ENCODE measurements at places on chromosomes 5 and 9.

GRCh38 chr5:52725065-52725746, 62.5 kb upstream of the ITGA1 start:
- DNase-seq, result peak; percentile 68

DNA sequence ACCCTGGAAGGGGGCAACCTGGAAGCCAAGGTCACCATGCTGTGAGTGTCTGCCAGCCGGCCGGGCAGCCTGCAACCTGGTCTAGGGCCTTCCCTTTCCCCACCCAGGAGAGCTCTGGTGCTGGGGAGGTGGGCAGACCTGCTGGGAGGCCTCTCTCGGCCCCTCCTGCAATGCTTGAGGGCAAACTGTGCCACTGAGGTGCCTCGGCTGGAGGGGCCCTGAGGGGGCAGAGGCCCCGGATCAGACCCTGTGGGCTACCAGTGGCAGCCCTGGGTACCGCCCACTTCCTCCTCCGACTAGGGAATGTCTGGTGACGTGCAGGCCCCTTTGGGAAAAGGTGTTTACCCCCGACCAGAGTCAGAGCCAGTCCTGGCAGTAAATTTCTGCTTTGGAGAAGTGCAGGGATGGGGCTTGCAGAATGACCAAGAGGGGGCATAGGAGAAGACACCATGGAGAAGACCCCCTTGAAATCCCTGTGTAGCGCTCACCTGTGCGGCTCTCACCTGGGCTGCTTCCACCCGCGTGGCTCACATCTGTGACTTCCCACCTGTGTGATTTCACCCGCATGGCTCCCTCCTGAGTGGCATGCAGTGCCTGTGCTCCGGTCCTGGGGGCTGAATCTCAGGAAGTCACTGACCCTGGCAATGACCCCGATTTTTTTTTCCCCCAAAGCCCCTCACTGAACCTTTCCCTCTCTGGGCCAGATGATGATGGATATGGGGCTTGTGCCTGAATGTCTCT, 1.1 kb downstream of the LCN1 start:
- DNase-seq, result no peak

DNA sequence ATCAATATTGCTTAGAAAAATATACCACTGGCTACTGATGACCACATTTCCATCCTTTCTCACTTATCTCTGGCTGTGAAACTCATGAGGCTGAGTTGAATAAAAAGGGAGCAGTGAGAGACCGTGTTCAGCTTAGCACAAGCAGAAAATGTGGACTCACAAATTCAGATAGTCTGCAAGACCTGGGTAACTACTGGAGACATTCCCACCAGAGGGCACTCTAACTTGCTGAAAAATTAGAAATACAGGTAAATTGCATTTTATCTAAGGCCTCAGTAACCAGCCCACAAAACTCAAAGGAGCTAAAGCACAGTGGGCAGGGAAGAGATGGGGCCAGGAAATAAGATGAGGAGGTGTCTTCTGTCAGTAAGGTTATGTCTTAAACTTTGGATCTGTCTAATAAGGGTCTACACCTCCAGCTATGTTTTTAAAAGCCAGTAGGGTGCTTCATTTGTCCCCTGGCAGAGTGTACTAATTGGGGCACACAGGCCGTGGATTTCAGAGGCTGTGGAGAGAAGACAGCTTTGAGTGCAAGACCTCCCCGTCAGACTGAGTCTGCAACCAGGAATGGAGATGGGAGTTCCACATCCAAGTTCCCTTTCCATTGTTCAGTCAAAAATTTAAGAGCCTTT, 8.7 kb upstream of the NDUFB6 start:
- peak; percentile 67 for DNase-seq

- DNase-seq, result no peak
Measured at GRCh38 chr5:156476678-156477077, 149.7 kb downstream of the SGCD start.

DNA sequence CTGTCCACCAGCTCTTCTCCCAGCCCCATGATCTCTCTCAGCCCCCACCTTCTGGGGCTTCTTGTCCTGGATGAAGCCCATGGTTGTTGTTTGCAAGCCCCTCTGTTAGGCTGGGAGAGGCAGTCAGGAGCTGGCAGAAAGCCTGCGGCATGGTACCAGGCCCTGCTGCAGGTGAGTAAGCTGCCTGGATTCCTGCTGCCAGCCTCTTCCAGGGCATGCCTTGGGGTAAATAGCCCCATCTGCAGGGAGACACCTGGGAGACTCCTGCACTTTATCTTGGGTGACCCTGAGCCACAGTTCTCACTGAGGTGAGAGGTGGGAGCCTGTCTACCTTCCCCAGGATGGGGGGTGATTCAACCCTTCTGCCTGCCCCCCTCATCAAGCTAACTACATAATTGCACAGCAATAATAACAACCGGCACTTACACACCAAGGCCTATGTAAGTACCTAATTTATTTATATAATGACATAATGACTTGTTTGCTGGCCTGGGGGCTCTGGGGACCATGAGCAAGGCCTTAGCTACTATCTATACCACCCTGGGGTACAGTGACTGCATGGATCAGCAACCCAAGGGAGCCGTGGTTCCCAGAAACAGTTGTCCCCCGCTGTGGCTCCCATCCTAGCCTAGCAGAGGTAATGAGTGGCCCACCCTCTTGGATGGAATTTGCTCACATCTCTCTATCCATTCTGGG, 116.0 kb downstream of the PSD2 start:
- DNase-seq, result no peak

DNA sequence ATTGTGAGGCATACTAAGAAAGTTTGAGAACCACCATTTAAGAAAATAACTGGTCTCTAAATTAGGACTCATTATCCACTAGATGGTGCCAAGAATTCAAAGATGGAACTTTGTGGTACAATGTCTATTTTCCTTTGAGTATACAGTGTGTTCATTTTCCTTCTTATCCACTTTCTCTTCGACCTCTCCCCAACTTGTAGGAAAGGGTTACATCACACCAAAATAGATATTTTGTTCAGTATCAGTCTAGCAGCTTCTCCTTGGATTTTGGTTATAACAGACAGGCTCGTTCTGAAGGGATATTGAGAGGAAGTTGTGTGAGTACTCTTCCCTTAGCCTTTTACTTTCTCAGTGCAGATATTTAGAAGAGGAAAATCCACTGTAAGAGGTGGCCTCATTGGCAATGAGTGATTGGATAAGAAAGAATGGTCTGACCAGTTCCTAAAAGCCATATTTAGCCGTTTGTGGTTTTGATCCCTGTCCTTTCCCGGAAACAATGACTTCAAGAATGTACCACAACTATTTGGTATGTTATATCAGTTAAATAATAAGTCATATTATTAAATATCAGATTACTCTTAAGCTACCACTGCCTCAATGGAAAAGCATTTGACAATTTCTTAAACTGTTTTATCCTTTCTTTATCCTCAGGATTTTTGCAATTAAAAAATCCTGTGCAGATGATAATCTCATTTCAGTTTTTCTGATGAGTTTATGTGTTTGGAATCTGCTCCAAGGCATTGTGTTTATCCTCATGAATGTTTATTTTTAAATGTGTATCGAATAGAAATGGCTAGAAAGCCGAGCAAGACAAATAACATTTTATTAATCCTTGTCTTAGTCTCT, 69.0 kb upstream of the GRAMD2B start:
- DNase-seq, result peak; percentile 97

- DNase-seq, result no peak
Measured at GRCh38 chr5:158802941-158803341, 296.8 kb downstream of the EBF1 start.

GRCh38 chr9:89278997-89279739, 31.8 kb upstream of the CKS2 start:
- DNase-seq, result peak; percentile 68

GRCh38 chr9:3348169-3348568, 177.6 kb downstream of the RFX3 start:
- no peak for DNase-seq

GRCh38 chr5:172664681-172665541, 23.8 kb downstream of the NEURL1B start:
- no peak for DNase-seq

DNA sequence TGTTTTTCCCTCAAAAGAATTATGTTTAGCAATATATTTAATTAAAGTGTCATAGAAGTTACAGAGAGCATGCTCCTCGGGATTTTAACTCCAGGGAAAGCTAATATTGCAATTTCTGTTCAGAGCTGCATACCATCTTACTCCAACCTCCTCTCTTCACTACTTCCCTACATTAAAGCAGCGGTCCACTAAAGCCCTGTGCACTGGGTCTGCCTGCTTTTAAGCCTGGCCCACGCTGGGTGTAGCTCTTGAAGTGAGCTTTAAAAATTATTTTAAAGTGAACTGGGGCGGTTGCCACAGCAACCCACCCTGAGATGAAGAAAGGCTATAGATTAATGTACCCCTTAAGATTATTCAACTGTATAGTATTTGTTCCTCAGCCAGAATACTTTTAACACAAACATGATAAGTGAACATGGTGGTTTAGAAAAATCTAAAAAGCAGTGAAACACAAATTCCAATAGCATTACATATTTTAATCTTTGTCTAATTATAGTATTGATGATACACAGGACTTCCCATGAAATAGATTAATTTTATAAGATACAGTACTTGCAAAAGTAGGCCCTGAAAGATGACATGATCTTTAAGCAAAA, 3.9 kb upstream of the MEF2C start:
- DNase-seq, result no peak

- DNase-seq, result no peak
Measured at GRCh38 chr9:133739408-133740280, 1.5 kb upstream of the SARDH start.

- DNase-seq, result peak; percentile 77
Measured at GRCh38 chr9:36781533-36781932, 208.8 kb downstream of the MELK start.

DNA sequence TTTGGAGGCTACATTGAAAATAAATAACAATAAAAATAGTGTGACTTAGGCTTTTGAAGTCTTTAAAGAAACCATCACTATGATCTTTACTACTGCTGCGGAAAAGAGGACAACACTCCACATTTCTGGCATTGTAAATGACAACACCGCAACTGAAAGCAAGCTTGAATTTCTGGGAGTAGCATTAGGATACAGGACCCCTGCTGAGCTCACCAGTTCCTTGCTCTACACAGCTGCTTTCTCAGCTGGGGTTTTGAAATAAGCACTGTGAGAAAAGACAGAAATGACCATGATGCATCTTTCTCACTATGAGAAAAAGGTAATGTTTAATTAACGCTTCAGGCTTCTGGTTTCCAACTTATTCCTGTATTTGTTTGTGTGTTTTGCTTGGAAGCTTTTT, 168.0 kb downstream of the TAF11L14 start:
- no peak for DNase-seq

DNA sequence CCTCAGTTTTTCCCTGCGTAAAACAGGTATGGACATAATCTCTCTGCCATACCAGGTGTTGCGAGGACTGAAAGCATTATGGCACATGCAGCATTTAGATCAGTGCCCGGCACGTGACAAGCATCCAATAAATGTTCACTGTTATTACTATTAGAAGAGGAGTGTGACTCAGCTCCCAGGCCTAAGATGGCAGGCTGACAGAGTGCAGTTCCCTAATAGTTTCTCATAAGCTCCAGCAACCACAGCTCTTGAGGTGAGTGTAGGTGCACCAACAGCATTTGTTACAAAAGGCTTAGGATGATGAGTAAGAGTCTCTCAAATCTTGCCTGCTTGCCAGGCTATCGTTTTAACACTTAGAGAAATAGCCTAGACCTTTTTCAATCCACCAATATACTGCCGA, 28.9 kb upstream of the GLIS3 start:
- DNase-seq, result peak; percentile 90

GRCh38 chr9:84879631-84880030, 210.1 kb downstream of the NTRK2 start:
- no peak for DNase-seq

GRCh38 chr5:107199756-107200155, 471.0 kb downstream of the EFNA5 start:
- DNase-seq, result no peak

DNA sequence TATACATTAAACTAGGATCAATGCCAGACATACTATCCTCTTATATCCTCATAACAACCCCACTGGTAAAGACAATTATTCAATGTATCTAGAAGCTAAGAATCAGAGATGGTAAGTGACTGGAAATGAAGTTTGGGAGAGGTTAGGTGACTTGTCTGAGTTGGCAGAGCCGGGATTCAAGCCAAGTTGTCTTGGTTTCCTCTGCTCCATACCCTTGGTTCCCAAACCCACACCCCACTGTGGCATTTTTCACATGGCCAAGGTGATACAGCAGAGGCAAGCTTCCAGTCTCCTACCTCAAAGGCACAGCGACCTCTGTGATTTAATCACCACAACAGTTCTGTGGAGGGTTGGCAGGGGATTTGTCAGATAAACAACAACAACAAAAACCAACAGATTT, 34.7 kb upstream of the ADRB2 start:
- peak; percentile 89 for DNase-seq

DNA sequence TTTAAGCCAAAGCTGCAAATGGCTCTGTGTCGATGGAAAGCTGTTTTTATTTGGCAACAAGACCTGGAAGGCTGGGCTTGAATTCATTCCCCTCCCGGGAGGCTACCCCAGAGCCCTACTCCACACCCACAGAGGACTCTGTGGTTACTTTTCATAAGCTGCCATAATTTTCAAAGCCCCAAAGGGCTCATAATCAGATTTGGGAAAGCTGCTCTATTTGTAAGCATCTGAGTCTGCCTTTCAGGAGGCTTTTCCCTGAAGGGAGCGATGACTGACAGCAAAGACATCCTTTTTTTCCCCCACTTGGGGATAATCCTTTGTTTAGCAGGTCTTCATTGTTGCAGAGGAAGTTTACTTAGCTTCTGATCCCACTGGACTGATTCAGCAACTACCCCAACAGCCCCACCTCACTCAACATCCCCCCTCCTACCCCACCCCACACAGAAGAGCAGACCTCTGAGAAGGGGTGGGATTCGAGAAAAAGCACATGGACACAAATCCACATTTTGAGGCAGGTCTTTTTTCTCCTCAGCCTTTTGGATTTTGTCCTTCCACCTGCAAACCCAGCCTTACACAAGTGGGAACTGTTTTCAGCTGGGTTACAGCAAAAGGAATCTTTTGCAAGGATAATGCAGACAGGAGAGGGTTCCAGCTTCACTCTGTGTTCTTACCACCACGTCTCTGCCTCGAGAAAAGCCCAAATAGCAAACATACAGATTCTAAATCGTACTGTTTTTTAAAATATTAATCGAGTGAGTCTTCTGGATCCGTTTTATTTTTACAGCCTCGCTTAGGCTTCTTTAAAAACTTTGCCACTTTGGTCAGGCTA, 244.4 kb upstream of the TUT7 start:
- DNase-seq, result no peak

GRCh38 chr9:136690104-136690805, 3.0 kb upstream of the AGPAT2 start:
- no peak for DNase-seq

DNA sequence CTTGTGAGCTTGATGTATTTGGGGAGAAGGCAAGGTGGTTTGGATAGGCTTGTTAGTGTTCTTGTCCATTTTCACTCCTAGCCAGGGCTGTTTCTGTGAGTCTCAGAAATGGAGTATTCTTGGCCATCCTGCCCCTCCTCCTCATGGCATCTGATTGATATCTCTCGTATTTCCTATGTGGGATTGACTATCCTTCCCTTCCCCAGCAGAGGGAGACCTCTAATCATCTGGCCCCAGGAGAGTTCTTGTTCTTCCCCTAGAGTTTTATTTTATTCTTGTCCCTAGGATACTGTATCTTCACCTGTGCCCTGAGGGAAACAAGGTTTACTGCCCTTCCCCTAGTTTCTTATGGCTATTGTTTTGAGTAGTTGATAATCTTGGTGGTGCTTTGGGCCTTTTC, 114.4 kb downstream of the VPS13A start:
- peak; percentile 43 for DNase-seq
